Activated CD4-positive, alpha-beta T cell treated with anti-CD3 and anti-CD28 coated beads, Interleukin-2, amount 50 U/mL, for 4 hours (primary cell): ENCODE measurements at places on chromosomes 7 and 10.
A peak's percentile ranks its signal among the peaks of the same experiment; 100 is the strongest.

GRCh38 chr7:322111-322671 is 32.2 kb downstream of the FOXL3 start:
- DNase-seq = peak; percentile 83

DNA sequence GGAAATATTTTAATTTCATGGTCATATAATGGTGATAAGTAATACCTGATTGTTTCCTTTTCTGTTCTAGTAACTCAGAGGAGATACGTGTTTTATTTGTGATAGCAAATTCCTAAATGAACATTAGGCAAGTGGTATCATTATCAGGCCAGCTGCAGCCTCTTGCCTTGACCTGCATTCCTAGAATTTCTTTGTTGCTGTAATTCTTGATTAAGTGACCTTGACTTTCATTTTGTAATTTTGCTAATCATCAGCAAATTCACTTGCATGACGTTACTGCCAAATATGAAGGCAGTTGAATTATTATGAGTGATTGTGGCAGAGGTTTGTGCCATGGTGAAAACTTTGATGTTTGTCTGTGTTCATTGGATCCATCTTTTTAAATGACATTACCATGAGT is 5.6 kb upstream of the AS3MT start:
- no peak for DNase-seq

GRCh38 chr7:36871863-36872262 is 147.6 kb upstream of the AOAH start:
- DNase-seq = no peak

GRCh38 chr7:31651234-31652062 is 35.6 kb upstream of the PPP1R17 start:
- DNase-seq = no peak

- DNase-seq = no peak
Measured at GRCh38 chr10:133079836-133080682, 7.7 kb upstream of the ADGRA1 start.

GRCh38 chr7:22879280-22879679 is 56.6 kb upstream of the TOMM7 start:
- no peak for DNase-seq

- DNase-seq = no peak
Measured at GRCh38 chr10:84943541-84943940, 615.2 kb downstream of the CCSER2 start.

- peak; percentile 80 for DNase-seq
Measured at GRCh38 chr10:101779544-101780186, 3.6 kb downstream of the NPM3 start.

- no peak for DNase-seq
Measured at GRCh38 chr10:53079283-53079682, 306.7 kb upstream of the MBL2 start.

DNA sequence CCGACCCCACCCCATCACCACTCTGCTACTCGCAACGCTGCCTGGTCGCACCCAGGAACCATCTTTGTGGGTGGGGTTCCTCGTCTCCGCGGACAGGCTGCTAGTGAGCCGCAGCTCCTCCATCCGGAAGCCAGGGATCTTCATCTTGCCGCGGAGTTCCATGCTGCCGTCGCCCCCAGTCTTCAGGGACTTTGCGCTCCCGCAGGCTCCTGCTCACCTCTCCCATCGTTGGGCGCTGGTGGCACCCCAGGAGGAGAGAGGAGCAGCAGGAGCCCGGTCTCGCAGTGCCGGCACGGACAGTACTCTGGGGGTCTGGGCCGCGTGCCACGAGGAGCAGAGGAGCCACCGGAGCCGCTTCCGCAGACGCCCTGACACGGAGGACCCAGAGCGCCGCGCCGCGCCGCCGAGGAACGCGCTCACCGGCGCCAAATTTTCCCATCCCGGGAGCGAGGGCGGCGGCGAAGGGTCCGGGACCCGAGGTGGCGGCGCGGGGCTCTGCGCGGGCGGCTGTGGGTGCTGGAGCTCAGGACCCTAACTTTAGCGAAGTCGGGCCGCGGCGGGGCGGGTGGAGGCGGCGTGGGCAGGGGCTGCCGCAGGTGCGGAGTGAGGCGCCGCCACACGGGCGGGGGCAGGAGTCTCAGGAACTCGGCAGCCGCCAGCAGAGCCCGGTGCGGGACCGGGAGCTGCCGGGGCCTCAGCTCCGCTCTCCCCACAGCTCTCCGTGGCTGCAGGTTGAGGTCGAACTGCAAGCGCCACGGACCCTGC is 750.1 kb upstream of the SORCS1 start:
- DNase-seq = no peak

- no peak for DNase-seq
Measured at GRCh38 chr7:111561654-111561903, 713 bp downstream of the IMMP2L start.

DNA sequence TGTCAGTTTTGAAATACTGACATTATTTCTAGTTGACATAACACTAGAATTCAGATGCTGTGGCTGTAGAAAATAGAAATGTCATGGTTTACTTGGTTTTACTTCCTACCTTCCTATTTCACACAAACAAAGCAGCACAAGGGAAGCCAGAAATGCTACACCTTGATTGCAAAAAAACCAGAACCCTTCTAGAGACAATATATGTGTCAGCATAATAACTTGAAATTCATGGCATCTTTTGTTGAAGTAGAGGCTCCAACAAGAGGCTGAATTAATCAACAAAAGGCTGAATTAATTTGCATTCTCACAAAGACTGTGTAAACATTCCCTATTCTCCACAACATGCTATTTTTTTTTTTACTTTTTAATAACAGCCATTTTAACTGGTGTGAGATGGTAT is 25.2 kb downstream of the ZNF117 start:
- DNase-seq = no peak

GRCh38 chr7:114554781-114555537 is 140.3 kb downstream of the FOXP2 start:
- DNase-seq = no peak

- no peak for DNase-seq
Measured at GRCh38 chr10:52541006-52541473, 227.0 kb downstream of the DKK1 start.

DNA sequence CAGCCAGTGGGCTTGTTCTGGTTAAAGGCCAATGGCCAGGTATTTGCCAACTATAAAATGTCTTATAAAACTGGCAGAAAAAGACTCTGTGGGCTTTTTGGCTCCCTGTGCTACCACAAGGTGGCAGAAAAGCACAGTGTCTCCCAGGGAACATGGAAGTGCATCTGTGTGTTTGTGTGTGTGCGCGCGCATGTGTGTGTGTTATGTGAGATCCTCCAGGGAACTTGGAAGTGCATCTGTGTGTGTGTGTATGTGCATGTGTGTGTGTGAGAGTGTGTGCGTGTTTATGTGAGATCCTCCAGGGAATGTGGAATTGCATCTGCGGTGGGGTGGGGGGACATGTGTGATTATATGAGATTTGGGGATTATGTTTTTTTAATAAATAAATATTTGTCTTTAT is 30.2 kb upstream of the ABI1 start:
- peak; percentile 12 for DNase-seq

DNA sequence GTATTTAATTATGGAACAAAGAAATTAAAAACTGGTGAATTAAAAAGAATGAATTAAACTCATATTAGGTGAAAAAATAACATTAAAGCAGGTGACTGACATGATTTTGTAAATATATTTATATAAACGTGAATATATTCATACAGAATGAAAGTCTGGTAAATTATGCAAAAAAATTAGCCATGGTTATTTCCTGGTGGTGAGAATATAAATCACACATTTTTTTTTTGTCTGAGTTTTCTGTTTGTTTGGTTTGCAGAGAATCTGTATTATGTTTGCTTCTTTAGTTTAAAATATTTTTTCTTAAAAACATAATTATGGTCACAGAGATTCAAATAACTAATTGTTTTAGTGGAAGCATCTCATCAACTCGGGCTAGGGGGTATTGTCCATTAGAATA is 73.0 kb upstream of the CSTF2T start:
- no peak for DNase-seq

GRCh38 chr7:25026156-25026555 is 46.2 kb upstream of the OSBPL3 start:
- no peak for DNase-seq

GRCh38 chr10:33229252-33229948 is 105.1 kb downstream of the NRP1 start:
- DNase-seq = no peak

GRCh38 chr10:70455213-70455630 is 13.7 kb upstream of the NODAL start:
- no peak for DNase-seq

DNA sequence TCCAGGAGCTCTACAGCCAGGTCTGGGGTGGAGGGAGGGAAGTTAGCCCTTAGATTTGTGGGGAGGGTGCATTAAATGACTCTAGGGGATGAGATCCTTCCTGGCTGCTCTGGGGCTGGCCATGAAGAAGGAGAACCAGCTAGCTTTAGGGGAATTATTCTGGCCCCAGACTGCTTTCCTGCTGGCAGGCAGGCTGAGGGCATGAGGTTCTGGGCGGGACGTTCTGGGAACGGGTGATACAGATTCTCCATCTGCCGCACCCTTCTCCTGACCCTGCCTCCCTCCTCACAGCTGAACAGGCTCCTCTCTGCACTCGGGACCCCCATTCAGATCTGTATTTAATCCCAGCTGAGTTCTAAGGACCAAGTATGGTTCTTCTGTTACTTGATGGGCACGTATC is 23.9 kb downstream of the GOLGA7B start:
- no peak for DNase-seq

GRCh38 chr10:58776568-58777318 is 264.1 kb downstream of the BICC1 start:
- DNase-seq = no peak

- DNase-seq = no peak
Measured at GRCh38 chr7:128358233-128358632, 3.3 kb downstream of the PRRT4 start.

DNA sequence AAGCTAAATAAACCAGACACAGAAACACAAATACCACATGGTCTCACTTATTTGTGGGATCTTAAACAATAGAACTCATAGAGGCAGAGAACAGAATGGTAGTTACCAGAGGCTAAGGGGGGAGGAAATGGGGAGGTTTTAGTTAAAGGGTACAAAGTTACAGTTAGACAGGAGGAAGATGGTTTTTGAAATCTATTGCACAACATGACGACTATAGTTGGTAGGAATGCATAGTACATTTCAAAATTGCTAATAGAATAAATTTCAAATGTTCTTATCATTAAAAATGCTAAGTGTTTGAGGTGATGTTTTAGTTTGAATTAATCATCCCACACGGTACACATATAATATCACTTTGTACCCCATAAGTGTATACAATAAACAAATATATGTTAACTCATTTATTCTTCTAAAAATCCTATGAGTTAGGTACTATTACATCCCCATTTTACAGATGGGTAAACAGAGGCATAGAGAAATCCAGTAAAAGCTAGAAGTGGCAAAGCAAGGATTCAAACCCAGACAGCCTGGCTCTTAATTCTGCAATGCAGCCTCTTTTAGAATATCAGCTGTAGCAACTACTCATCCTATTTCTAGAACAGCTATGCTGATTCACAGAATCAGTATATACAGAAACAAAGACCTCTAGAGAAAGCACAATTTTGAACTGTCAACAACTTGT is 50.9 kb downstream of the HBP1 start:
- DNase-seq = no peak

DNA sequence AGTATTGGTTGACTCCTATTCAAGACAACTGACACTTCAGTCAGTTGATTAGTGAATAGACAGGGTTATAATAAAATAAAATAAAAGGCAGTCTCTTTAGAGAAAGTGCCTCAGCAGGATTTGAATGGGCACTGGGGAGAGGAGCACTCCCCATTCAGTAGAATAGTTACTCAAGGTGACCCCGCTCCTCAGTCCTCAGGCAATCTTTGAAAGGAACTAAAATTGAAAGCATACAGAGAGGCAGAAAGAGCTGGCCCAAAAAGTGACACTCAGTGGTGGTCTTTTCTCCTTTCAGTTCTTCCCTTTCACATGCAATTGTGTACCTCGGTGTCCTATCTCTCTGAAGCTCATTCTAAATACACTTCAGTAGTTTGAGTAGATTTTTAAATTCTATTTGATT is 47.4 kb upstream of the MACC1 start:
- DNase-seq = no peak

DNA sequence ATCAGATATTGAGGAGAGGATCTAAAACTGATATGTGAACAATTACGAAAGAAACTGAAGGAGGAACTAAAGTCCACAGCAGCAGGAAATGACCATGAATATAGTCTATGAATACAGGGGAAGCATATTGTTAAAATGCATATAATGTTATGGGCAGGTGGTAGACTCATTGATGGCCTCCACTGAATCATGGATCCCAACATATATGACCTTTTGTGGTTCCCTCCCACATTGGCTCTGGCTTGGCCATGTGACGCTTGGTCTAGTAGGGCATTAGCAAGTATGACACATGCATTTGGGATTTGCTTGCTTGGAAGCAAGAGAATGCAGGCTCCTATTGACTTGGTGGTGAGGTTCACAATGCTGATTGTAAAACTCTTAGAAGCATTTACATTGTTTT is 55.2 kb upstream of the RAB18 start:
- no peak for DNase-seq

GRCh38 chr7:134954197-134955082 is 31.9 kb upstream of the AGBL3 start:
- no peak for DNase-seq

DNA sequence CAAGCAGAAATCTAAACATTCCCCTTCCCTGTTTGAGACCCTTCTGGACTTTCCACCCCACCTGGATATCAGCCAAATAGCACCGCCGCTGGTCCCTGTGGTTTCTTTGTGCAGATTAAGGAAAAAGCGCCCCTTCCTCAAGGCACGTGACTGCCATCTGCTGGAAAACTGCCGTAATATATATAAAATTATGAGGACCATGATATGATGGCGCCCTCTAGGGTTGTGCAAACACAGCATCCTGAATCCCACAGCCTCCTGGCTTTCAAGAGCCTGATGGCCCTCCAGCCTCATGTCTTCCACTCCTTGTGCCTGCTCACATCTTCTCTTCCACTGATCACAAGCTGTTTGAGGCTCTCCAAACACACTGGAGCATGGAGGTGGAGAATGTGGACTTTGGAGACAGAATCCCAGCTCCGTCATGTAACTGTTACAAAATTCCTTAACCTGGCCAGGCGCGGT is 121.3 kb downstream of the MYL10 start:
- no peak for DNase-seq

- no peak for DNase-seq
Measured at GRCh38 chr10:78038105-78038504, 4.4 kb downstream of the RPS24 start.

GRCh38 chr7:158204453-158204852 is 383.2 kb downstream of the PTPRN2 start:
- no peak for DNase-seq

DNA sequence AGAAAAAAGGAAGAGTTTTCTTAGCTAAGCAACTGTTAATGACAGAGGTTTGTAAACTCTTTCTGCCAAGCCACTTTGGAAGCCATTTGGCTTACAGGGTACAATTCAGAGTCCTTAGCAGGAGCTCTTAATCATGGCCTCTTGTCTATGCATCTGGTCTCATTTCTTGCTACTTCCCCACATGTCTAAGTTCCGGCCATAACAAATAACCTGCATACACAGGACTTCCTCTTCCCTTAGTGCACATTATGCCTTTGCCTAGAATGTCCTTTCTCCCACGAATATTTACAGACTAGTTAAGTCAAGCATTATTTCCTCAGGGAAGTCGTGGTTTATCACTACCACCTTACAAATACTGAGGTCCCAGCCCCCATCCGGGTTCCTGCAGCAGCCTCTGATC is 8.6 kb upstream of the UPF2 start:
- no peak for DNase-seq
